ENCODE measurements at places on chromosomes 6 and 20.

- no peak for DNase-seq
Measured at GRCh38 chr6:150692604-150693003, 92.9 kb downstream of the PLEKHG1 start.

DNA sequence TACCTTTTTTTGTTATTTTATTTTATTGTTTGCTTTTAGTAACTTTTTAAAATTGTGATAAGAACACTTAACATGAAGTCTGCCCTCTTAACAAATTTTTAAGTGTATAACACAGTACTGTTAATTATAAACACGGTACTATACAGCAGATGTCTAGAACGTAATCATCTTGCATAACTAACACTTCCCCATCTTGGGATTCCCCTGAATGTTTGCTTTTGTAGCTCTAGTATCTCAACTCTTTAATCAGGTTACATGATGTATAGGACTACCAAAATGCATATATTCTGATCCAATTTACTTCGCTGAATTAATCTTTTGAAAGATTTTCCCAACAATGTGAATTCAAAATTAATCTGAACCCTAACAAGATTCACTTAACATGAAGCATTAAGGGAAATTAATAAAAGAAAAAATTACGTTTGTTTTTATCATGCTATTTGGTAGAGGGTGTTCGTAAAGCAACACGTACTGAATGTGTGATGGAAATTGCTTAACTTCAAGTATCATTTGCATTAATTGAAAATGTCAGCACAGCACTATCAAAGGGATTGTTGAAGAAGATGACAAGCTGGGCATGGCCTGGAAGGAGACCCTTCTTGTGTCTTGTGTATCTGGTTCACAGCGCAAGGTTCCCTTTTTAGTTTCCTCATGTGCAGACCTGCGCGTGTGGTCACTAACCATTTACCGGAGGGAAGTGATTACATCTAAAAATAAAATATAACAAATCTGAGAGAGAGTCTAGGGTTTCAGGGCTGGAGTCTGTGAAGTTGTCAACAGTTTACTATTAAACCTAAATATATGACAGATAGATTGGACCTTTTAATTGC, 15.2 kb downstream of the COL19A1 start:
- no peak for DNase-seq

DNA sequence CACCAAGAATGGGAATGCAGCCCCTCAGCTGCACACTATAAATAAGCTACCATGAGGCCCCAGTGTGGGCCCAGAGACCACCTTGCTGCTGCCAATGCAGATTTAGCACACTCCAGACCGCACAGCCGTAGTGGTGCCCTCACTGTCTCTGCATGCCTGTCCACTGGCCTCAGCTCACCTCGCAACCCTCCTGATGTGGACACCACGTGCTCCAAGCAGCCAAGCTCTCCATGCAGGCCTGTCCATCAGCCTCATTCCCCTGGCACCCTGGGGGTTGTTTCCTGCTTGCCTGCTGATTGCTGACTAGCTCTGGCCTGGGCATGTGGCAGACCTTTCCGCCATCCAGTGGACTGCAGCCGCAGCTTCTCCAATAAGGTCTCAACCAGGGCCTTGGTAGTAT, 36.2 kb downstream of the ZBTB9 start:
- DNase-seq: no peak

- DNase-seq: no peak
Measured at GRCh38 chr20:50083034-50083433, 29.9 kb downstream of the UBE2V1 start.

GRCh38 chr6:14573267-14573666, 455.7 kb downstream of the CD83 start:
- DNase-seq: no peak

GRCh38 chr6:83741089-83741488, 32.2 kb upstream of the SNAP91 start:
- no peak for DNase-seq

GRCh38 chr6:25706314-25707014, 48.1 kb upstream of the SLC17A4 start:
- DNase-seq: no peak

DNA sequence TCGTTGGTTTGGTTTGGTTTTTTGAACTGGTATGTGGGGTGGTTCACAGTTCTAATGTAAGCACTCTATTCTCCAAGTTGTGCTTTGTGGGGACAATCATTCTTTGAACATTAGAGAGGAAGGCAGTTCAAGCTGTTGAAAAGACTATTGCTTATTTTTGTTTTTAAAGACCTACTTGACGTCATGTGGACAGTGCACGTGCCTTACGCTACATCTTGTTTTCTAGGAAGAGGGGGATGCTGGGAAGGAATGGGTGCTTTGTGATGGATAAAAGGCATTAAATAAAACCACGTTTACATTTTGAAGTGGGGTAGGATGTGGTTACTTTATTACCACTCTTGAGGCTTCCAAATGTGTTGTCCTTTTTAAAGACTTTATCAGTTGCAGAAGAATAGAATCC, 168.0 kb downstream of the ZMYND8 start:
- no peak for DNase-seq

DNA sequence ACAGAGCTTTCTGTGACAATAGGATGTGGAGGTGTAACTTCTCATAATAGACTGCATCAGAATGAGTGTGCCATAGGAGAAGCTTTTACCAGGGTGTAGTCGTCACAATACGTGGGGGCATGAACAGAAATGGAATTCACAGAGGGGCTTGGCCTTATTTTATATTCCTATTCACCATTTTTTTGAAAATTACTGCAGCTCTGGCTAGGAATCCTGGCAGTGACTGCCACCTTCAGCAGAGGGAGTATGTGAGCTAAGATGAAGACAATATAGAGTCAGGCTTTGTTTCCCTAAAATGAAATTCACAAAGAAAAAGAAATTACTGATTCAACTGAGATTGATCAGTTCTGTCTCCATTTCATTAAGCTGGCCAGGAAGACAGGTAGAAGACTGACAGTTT, 13.9 kb downstream of the TOMM6 start:
- DNase-seq: no peak

DNA sequence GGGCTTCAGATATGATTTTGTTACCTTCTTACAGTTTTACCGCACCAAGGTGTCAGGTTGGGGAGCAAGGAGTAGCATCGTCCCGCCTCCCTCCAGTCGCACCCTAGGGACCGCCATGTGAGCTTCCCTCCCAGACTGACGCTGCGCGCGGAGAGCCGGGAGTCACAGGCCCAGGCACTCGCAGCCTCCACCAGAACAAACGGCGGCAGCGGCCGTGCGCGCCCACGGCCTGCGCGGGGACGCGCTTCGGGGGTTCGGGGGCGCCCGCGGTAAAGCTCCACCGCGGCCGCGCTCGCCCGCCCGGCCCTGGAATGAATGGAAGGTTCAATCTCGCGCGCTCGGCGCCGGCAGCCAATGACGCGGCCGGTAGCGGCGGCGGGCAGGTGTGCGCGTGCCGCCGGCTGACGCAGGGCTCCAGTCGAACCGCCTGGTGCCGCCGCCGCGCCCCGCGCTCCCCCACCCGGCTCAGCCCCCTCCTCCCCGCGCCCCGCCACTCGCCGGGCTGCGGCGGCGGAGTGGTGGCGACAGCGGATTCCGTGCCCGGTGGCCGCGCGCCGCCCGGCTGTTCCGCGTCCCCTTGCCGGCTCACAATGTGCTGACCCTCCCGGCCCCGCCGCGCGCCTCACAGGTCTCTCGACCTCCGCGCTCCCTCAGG, 16.5 kb upstream of the LIN28B start:
- DNase-seq: no peak

DNA sequence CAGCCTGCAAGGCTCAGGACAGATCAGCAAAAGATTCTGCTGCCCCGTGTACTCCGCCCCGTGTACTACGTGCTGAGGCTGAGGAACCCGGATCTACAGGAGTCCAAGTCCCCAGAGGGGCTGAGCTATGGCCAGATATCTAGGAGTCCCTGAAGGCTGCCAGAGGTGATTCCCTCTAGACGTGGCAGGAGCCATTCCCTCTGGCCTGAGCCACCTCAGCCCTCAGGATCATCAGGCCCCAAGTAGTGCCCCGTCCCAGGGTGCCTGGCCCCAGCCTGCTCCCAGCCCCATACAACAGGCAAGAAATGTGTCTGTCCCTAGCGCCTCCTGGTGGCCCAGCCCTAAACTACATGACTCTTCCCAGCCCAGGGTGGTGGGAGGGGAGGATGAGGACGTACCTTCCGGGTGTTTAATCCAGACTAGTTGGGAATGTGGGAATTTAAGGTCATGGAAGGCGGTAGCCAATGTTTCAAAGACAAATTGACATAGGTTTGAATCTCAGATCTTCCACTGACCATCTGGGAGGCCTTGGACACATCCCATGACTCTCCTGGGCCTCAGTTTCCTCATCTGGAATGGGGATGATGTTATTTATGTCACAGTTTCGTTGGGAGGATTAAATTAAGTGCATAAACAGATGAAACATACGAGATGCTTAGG, 49.4 kb upstream of the PTPN1 start:
- DNase-seq: no peak

DNA sequence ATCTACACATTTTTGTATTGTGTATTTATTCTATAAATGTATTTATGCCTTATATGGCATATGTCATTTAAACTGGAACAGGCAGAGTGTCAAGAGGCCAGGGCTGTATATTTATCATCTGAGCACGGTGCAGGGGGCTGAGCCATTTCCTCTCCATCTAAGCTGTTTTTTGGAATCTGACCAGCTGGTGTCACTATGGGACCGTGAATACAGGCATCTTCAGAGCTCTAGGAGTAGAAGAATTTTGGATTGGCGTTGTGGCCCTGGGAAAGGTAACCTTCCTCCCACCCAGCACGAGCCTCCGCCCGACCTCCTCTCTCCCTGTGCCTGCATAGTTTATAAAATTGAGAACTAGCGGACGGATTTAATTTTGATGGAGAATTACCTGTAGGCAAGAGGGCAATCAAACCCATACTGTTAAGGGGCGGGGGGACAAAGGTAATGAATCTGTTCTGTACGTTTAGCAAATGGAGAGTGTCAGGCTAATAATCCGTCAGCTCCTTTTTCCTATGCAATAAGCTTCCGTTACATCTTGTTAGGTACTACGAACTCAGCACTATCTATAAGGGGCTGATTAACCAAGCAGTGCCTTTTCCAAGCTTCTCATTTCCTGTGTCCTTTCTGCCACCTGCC, 29.0 kb upstream of the EEF1E1 start:
- DNase-seq: no peak

- no peak for DNase-seq
Measured at GRCh38 chr6:48113130-48113529, 2.1 kb upstream of the PTCHD4 start.

DNA sequence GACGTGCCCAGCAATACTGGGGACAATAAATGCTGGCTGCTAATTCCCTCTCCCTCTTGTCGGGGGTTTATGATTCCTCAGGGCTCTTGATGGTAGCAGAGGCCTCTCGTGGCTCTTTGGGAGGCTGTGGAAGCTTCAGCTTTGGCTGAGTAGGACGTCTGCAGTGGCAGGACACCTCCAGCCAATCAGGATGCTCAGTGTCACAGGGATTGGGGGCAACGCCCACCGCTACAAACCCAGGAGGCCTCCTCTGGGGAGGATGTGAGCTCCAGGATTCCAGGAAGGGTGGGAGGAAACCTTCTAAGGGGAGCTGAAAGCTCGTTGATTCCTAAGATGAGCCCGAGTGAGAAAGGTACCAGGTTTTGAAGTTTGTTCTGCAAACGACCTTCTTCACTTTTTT, 19.4 kb downstream of the RSPO4 start:
- no peak for DNase-seq

- DNase-seq: no peak
Measured at GRCh38 chr6:31776485-31776988, 591 bp downstream of the VWA7 start.

GRCh38 chr20:35446356-35447078, 8.5 kb upstream of the GDF5 start:
- no peak for DNase-seq

GRCh38 chr6:96194675-96195074, 178.9 kb downstream of the FUT9 start:
- DNase-seq: no peak

DNA sequence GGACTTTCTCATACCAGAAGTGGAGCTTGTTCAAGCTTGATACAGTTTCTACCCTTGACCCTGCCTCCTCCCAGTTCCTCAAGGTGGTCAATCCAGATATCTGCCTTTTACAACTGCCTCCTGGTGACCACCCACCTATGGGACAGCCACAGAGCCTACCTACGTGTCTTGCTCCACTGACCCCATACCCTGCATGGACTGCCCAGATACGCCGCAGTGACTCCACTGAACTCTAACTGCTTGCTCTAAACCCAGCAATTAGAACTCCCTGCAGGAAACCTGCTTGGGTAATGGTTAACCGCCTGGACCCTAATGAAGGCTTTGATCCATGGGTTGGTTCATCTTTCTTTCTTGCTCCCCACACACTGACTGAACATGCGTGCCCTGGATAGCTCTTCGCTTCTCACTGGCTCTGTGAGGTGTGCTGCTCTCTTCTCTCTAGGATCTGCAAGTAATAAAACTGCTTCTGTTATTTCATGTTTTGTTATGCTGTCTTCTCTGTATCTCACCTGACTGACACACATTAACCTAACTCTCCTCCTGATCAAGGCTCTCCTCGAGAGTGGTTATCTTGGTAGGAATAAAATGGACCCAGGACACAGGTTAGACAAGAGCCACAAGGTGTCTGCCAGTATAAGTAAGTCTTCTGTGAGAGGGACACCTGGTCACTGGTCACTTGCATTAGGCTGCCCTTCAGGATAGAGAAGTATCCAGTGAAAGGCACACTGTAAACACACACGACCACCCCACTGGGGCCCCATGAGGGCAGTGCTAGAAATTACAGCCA, 79.2 kb downstream of the CHD6 start:
- no peak for DNase-seq

DNA sequence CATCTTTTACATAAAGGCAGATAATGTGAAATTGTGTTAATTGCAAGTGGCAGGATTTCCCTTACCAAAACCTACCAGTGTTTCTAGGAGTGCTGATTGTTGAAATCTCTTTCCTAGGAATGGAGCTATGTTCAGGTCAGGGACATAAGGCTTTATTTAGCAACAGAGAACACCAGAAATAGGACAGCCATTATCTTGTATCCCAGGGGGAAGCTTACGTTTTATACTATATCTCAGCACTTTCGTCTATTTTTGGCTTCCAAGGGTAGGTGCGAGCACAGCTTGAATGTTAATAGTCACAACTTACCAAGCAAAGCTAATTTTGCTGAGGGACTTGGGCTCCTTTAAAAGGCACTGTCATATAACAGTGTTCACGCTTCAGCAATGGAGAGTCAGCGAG, 94.0 kb downstream of the SYCP2 start:
- no peak for DNase-seq

DNA sequence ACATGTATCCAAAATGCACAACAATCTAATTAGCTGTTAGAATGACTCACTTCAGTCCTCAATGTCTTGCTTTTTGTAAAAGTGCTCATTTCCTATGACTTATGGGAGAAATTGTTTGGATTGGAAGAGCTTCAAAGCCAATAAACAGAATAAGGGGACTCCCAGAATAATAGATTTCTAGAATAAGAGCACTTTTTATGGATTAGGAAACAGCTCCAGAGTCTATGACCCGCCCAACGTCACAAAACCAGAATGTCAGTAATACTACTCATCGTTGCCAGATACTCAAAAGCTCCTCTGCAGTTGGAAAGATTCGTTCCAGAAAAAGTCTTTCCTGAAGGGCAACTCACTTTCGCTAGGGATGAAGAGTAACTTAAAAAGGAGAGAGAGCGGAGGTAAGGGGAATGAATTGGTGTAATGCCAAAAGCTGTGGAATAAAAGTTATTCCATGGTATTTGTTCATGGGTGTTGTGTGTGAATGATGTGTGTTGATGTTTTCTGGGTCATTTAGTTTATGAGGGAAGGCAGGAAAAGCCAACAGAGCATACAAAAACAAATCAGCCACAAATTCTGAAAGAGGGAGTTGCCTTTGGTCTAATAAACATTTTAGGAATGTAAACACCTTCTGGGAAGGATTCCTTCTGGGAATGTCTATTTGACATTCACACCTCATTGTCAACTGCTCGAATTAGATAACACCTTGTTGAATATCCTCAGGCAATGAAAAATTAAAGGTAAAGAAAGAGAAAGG, 64.6 kb downstream of the SYNE1 start:
- no peak for DNase-seq
